HepG2 (cell line): ENCODE measurements at places on chromosomes 13 and 19.

GRCh38 chr13:40657307-40657706 lies 9.1 kb downstream of the FOXO1 start:
- H3K36me3 ChIP-seq, result no peaks in the 10 kb centered on the region
- DNase-seq, result no peak
- H3K27me3 ChIP-seq, result no peaks in the 10 kb centered on the region; the same call in 1 of the 2 replicates
- H3K4me1 ChIP-seq, result peaks cover 59% of the 10 kb centered on the region
- H3K4me3 ChIP-seq, result no peak overlapping the region

GRCh38 chr13:96958286-96958891 lies 35.9 kb downstream of the OXGR1 start:
- no peak overlapping the region for H3K4me3 ChIP-seq
- no peaks in the 10 kb centered on the region for H3K36me3 ChIP-seq
- H3K27ac ChIP-seq, result no peak overlapping the region

DNA sequence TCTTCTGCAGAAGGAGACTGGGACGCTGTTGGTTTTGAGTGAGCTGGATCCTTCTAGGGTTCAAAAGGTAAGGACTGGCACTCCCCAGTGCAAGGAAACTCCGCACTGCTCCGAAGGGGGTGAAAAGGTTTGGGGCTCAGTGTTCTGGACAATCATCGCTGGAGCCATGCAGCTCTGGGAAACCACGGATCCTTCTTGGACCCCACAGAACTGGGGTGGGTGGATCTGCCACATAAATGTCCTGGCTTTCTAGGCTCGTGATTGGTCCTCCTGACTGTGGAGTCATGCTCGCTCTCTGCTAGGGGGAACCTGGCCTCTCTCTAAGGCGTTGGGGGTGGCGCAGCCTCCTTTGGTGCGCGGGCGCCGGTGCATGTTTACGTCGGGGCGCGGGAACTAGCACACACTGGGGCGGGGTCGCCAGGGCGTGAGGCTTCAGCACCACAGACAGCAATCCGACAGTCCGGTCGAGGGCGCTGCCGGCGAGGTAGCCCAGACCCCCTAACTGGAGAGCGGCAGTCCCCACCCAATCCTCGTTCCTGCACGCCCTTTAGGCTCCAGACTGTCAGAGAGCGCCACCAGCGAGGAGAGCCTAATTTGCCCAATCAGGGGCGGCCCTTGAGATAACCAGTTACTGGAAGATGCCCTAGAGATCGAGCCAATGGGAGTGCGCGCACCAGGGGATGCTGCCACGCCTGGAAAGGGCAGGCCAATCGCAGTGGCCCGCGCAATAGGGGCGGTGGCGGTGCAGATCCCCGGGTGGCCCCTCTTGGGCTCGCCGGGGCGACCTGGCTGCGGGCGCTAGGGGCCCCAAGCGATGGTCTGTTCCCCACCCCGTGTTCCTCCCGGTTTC lies 913 bp upstream of the ELAVL3 start:
- peaks cover 32% of the 10 kb centered on the region for H3K27me3 ChIP-seq
- H3K4me3 ChIP-seq, result no peak overlapping the region
- DNase-seq, result peak; percentile 52
- H3K4me1 ChIP-seq, result peaks cover 17% of the 10 kb centered on the region
- no peak overlapping the region for H3K27ac ChIP-seq

DNA sequence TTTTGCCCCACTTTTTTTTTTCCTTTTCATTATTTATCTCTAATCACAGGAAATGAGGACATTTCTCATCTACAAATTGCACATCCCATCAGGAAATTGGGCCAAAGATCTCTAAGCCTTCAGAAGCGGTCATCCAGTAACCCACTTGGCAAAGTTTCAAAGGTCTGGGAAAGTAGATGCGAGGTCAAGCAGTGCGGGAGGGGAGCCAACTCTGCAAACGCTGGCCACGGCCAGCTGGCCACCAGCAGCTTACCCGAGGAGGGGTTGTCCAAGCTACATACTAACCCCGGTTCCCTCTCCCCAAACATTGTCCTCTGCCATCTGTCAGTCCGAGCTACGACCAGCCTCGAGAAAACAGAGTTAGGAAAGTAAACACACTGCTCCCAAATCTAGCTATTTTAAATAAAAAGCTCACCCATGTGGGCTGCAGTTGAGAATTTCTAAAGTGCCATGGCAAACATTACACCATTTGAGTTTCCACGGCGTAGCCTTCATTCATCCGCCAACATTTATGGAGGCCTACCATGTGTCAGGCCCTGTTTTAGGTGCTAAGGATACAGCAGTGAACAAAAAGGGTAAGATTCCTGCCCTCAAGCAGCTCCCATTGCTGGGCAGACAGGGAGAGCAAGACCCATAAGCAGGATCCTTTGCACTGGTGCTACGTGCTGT lies 11.5 kb downstream of the FFAR2 start:
- DNase-seq, result peak; percentile 67
- H3K4me1 ChIP-seq, result peaks cover 77% of the 10 kb centered on the region
- H3K27me3 ChIP-seq, result no peaks in the 10 kb centered on the region; the same call in 1 of the 2 replicates
- peak overlapping the region; percentile 66 for H3K4me3 ChIP-seq
- H3K27ac ChIP-seq, result peak overlapping the region; percentile 87
- no peaks in the 10 kb centered on the region for H3K36me3 ChIP-seq

- peaks cover 97% of the 10 kb centered on the region for H3K36me3 ChIP-seq
- H3K4me1 ChIP-seq, result no peaks in the 10 kb centered on the region
- no peaks in the 10 kb centered on the region for H3K27me3 ChIP-seq
- no peak for DNase-seq
Measured at GRCh38 chr13:112828756-112829155, 138.9 kb downstream of the ATP11A start.

DNA sequence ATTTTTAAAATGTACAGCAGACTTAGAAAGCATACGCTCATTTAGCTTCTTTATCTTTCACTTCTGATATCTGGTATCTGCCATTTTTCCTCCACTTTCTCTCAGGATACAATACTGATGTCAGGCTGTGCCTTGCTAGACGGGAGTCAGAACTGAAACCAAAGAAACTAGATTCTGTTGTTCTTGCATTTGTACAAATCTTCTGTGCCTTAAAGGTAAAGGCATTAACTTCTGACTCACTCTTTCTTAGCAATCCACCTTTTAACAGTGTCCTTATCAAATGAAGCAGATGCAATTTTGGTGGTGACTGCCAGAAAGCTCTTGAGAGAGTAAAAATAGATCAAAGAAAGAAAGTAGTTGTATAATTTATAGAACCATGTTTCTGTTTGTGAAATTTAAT lies 370.4 kb downstream of the PCDH20 start:
- DNase-seq, result no peak
- H3K27me3 ChIP-seq, result no peaks in the 10 kb centered on the region
- no peak overlapping the region for H3K4me3 ChIP-seq
- H3K36me3 ChIP-seq, result no peaks in the 10 kb centered on the region

- H3K27ac ChIP-seq, result no peak overlapping the region
- H3K27me3 ChIP-seq, result no peaks in the 10 kb centered on the region
- no peaks in the 10 kb centered on the region for H3K4me1 ChIP-seq
- no peak overlapping the region for H3K4me3 ChIP-seq
- no peaks in the 10 kb centered on the region for H3K36me3 ChIP-seq
Measured at GRCh38 chr19:36160821-36161596, 8.8 kb upstream of the COX7A1 start.

DNA sequence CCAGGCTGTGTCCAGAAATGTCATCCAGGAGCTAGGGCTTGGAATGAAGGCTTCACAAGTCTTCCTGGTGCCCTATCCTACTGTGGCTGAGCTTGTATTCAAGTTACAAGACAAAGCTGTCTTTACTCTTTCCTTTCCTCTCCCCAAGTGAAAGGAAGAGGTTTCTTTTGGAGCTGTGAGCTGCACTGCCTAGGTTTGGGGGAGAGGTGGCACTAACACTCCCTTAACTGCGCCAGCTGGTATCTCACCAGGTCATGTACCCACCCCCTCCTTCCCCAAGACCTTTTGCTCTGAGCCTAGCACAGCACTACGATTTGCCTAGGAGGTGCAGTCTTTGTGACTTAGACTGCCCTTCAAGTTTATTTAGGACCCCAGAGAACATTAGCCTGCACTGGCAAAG lies 2053.6 kb upstream of the PRR20A start:
- H3K4me1 ChIP-seq, result no peaks in the 10 kb centered on the region
- no peak overlapping the region for H3K27ac ChIP-seq
- no peaks in the 10 kb centered on the region for H3K27me3 ChIP-seq
- DNase-seq, result no peak
- H3K4me3 ChIP-seq, result no peak overlapping the region

- peak; percentile 18 for DNase-seq
- H3K27ac ChIP-seq, result no peak overlapping the region
- H3K4me1 ChIP-seq, result no peaks in the 10 kb centered on the region
- no peak overlapping the region for H3K4me3 ChIP-seq
Measured at GRCh38 chr19:38455031-38455430, 21.5 kb downstream of the RYR1 start.

GRCh38 chr13:46281779-46282178 lies 70.1 kb downstream of the LRRC63 start:
- H3K4me1 ChIP-seq, result no peaks in the 10 kb centered on the region
- 0 out of 3 replicates have a peak, but pooled peaks cover 2% of the 10 kb centered on the region for H3K27me3 ChIP-seq
- no peak overlapping the region for H3K4me3 ChIP-seq

DNA sequence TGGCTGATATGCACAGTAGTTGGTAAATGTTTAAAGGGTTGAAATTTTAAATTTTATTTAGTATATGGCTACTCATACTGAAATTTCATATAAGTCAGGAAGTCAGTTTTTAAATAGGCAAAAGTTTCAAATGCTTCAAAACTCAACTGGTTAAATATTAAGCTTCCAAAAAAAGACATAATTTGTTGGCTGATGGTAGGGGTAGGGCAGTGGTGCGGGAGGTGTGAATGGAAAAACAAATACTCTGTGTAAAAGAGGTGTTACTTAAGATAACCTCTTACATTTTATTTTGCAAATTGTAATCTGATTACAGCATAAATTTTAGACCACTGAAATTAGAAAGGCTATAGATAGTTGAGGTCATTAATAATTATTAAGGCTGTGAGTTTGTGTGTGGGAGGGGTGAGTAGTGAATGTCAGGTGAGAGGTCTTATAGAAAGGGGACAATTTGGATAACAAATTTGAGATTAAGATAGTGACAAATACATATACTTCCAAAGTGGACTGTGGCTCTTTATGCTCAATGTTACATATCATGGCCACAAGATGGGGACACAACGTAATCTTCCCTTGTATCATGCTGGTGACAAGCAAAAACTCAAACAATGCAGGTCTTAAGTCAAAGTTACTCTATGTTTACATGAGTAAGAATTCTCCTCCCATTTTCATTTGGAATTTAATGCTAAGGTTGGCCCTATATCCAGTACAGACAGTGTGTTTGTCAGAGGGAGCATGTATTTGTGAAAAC lies 36.6 kb upstream of the OXGR1 start:
- H3K36me3 ChIP-seq, result no peaks in the 10 kb centered on the region
- H3K27me3 ChIP-seq, result no peaks in the 10 kb centered on the region
- H3K4me3 ChIP-seq, result no peak overlapping the region
- H3K4me1 ChIP-seq, result no peaks in the 10 kb centered on the region
- no peak overlapping the region for H3K27ac ChIP-seq
- DNase-seq, result peak; percentile 19

GRCh38 chr13:78015782-78016181 lies 97.2 kb upstream of the EDNRB start:
- no peak overlapping the region for H3K4me3 ChIP-seq
- no peaks in the 10 kb centered on the region for H3K4me1 ChIP-seq
- no peaks in the 10 kb centered on the region for H3K36me3 ChIP-seq

DNA sequence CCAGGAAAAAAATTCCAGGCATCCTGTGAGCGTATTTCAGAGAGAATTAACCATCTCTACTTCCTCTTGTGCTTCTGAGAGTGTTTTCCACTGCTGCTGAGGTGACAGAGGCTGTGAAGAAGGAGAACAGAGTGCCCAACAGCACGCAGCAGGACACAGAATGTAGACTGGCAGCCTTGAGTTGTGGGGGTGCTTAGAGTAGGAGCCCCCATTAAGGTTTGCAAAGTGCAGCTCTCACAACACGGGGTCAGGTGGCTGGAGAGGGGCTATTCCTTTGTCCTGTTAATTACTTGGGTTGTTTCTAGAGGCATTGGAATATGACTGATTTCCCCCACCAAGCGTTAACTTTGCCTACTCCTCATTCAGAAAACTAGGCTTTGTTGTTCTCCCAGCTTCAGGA lies 370.6 kb downstream of the TSHZ3 start:
- H3K36me3 ChIP-seq, result no peaks in the 10 kb centered on the region
- no peak overlapping the region for H3K27ac ChIP-seq
- H3K27me3 ChIP-seq, result no peaks in the 10 kb centered on the region

DNA sequence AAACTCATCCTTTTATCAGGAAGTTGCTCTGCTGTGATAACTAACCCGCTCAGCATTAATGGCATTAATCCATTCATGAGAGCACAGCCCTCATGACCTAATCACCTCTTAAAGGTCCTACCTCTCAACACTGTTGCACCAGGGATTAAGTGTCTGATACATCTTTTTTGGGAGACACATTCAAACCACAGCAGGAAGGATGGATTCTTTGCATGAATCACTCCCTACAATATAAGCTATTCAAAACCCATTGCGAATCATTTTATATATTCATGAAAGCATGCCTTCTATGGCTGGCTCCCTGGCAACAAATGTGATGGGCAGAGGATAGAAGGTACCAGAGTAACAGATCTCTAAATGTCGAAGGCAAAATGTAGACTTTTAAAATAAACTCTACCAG lies 27.6 kb downstream of the ARL11 start:
- no peak overlapping the region for H3K4me3 ChIP-seq
- H3K4me1 ChIP-seq, result peaks cover 5% of the 10 kb centered on the region; the same call in 1 of the 2 replicates
- no peak for DNase-seq
- peaks cover 17% of the 10 kb centered on the region; the same call in 2 of the 3 replicates for H3K36me3 ChIP-seq
- no peaks in the 10 kb centered on the region for H3K27me3 ChIP-seq

DNA sequence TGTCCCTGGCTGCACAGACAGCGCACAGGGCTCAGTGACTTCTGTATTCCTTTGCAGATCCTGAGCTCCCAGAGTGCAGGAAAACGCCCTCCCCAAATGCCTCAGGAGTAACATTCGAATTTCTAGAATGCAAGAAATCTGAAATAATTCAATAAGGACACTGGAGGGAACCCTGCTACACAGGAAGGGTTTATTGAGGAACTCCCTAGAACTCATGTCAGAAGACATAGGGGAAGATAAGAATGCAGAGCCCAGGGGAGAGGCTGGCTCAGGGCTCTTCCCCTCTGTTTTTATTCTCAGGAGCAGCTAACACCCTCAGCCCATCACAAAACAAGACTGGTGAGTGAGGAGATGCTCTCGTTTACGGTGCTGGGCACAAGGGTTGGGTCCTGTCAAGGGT lies 6.8 kb downstream of the LILRA1 start:
- peaks cover 3% of the 10 kb centered on the region for H3K27me3 ChIP-seq
- H3K27ac ChIP-seq, result no peak overlapping the region
- no peaks in the 10 kb centered on the region for H3K4me1 ChIP-seq
- no peak for DNase-seq
- H3K4me3 ChIP-seq, result no peak overlapping the region

- no peaks in the 10 kb centered on the region for H3K27me3 ChIP-seq
- peaks cover 5% of the 10 kb centered on the region; the same call in 1 of the 2 replicates for H3K4me1 ChIP-seq
- H3K36me3 ChIP-seq, result peaks cover 14% of the 10 kb centered on the region
- H3K4me3 ChIP-seq, result no peak overlapping the region
Measured at GRCh38 chr13:45393941-45394570, 24.1 kb downstream of the SLC25A30 start.

- peaks cover 9% of the 10 kb centered on the region; the same call in 2 of the 3 replicates for H3K36me3 ChIP-seq
- H3K27me3 ChIP-seq, result no peaks in the 10 kb centered on the region; the same call in 2 of the 3 replicates
- H3K27ac ChIP-seq, result peak overlapping the region; percentile 99
Measured at GRCh38 chr19:1590641-1591397, 1.8 kb downstream of the MBD3 start.

GRCh38 chr13:107192289-107192688 lies 624.4 kb upstream of the ARGLU1 start:
- H3K27me3 ChIP-seq, result peaks cover under 1% of the 10 kb centered on the region; the same call in 1 of the 3 replicates
- peak; percentile 84 for DNase-seq
- no peaks in the 10 kb centered on the region for H3K36me3 ChIP-seq
- no peak overlapping the region for H3K4me3 ChIP-seq
- peaks cover 16% of the 10 kb centered on the region for H3K4me1 ChIP-seq

- H3K4me1 ChIP-seq, result peaks cover 16% of the 10 kb centered on the region
- no peak overlapping the region for H3K4me3 ChIP-seq
- no peak for DNase-seq
Measured at GRCh38 chr19:54506079-54506478, 3.4 kb downstream of the LAIR2 start.

GRCh38 chr13:29956853-29957252 lies 106.4 kb upstream of the UBL3 start:
- no peak for DNase-seq
